Stomach (tissue), 19 donors: ENCODE measurements at places on chromosomes 3 and 15. TPM values are rescaled to one million over a fixed set of nuclear protein-coding genes. Genes with fewer than 3 reads are reported as not detected.

GRCh38 chr3:10149226-10149625 is 7.6 kb downstream of the VHL start:
- peak; percentile 8 for DNase-seq

- DNase-seq: no peak
These were observed 12.4 kb upstream of the ABHD2 start for GRCh38 chr15:89075846-89076245.

DNA sequence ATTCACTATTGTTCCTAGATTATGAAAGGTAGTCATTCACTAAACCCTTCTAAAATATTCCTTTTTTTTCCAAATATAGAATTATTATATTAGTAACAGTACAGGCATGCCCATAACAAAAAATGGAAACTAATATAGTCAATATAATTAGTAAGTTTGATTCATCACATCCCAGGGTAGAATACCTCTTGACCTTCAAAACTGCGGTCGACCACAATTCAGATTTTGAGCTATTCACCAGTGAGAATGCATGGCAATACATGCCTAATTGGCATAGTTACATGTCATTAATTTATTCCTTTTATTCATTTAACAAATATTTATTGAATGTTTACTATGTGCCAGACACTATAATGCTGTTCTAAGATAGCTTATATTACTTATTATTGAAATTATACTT is 98.0 kb downstream of the CHL1 start:
- no peak for DNase-seq

DNA sequence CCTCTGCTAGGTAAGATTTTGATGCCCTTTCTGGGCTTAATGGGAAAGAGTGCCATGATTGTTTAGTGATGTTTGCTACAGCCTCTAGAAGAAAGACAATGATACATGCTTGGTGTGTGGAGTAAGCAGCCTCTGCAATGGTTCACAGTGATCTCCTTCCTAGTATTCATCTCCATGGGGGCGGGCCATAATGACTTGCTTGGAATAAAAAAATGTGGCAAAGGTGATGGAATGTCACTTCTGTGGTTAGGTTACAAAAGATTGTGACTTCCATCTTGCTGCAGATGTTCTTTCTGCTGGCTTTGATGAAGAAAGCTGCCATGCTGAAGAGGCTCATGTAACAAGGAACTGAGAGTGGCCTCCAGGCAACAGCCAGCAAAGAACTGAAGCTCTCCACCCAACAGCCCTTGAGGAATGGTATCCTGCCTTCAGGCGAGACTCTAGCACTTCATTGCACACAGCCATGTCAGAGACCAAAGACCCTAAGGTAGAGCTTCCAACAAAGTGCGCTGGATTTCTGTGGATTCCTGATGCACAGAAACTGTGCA is 139.1 kb upstream of the LRIG1 start:
- no peak for DNase-seq

- DNase-seq: no peak
These were observed 6.7 kb upstream of the RPL14 start for GRCh38 chr3:40450438-40450837.

DNA sequence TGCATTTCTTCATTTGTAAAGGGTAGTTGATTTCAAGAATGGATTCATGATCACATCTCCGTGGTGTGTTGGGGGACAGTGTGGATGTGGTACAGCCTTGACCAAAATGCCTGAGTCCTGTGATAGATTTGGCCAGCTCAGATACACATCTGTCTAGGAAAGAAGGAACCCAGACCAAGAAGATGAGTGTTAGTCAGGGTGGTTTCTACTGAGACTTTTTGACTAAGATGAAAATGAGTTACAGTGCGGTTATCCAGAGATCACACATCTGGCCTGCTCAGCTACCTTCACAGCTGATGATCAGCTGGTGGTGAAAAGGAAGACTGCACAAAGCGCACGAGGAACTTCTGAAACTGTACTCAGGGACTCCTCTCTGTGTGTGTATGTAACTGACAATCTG is 68.0 kb downstream of the FNDC3B start:
- DNase-seq: peak; percentile 41

DNA sequence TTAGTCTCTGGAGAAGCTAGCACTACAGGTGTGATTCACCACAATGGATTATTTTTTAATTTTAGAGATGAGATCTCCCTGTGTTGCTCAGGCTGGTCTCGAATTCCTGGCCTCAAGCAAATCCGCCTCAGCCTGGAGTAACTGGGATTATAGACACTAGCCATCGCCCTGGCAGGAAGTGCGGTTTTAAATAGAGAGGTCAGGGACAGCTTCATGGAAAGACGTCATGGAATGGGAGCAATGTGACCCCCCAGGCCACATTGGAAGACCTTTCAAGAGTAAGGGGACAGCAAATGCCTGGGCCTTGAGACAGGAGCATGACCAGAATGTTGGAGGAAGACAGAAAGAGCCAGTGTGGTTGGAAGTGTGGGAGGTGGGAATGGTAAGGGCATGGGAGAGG is 2.2 kb upstream of the ISG20 start:
- no peak for DNase-seq

GASK1A gene
- polyA plus RNA-seq: 1.2 TPM

RTP4 gene
- 13.6 TPM for polyA plus RNA-seq
